ENCODE measurements at places on chromosomes 5 and 9. TPM values are rescaled to one million over a fixed set of nuclear protein-coding genes. Genes with fewer than 3 reads are reported as not detected.

Gene TRAF1
- total RNA-seq, result 2.3 TPM

Gene TRPM3
- total RNA-seq, result 0.85 TPM

Gene IL9
- total RNA-seq, result not detected

Gene EQTN
- total RNA-seq, result not detected

Gene OLFM1
- 5.5 TPM for total RNA-seq

Gene PCDH12
- 0.14 TPM for total RNA-seq

Gene SLC34A1
- not detected for total RNA-seq

Gene RPP25L
- total RNA-seq, result 24.8 TPM

Gene CDKN2B-AS1
- 4.8 TPM for total RNA-seq

Gene LEAP2
- total RNA-seq, result 0.14 TPM

Gene CCNB1
- 25.7 TPM for total RNA-seq

Gene BRD9
- 45.2 TPM for total RNA-seq

Gene FGFR4
- total RNA-seq, result 19.8 TPM

Gene SLU7
- total RNA-seq, result 81.5 TPM

Gene LHX3
- not detected for total RNA-seq
